ENCODE measurements at places on chromosomes 5 and 9.

- no peak for DNase-seq
Observed at GRCh38 chr5:170749911-170750431, 33.6 kb upstream of the GABRP start.

- DNase-seq, result peak; percentile 99
Observed at GRCh38 chr5:120604884-120605283, 140.8 kb downstream of the PRR16 start.

GRCh38 chr9:107794259-107794658, 304.7 kb upstream of the KLF4 start:
- no peak for DNase-seq

GRCh38 chr9:95023217-95024003, 294.1 kb downstream of the FANCC start:
- DNase-seq, result no peak

- DNase-seq, result no peak
Observed at GRCh38 chr5:40834391-40834848, 602 bp downstream of the RPL37 start.

- no peak for DNase-seq
Observed at GRCh38 chr9:106670418-106670817, 192.5 kb upstream of the ZNF462 start.

DNA sequence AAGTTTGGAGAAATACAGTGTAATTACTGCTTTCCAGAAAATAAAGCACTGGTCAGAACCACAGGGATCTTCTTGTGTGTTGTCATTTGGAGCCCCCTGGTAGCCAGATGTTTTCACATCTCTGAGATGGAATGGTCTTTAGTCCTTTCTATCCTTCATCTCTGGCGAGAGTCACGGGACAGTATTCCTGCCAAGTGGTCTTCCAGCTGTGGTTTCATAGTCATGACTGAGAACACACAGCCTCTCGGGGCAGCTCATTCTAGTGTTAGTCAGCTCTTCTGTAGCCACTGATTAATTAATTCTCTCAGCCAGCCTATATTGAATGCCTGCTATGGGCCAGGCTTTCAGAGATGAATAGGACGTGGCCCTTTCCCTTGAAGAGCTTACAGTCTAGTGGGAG, 34.1 kb downstream of the HMGXB3 start:
- no peak for DNase-seq

DNA sequence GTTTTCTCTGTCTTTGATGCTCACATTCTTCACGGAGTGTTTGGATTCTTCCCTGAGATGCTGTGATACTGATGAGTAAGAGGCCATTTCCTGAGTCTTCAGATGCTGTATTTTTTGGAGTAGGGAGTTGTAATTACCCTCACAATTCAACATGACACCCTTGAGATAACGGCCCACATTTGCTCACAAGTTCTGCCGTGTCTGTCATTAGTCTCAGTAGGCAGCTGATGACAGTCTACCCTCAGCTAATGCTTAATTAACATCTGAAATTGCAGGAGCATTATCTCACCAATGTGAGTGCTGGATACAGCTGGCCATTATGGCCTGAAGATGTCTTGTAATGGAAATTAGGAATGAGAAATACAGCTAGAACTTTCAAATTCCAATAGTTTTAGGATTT, 307.1 kb upstream of the ADCY2 start:
- no peak for DNase-seq

GRCh38 chr5:179900711-179901110, 7.0 kb downstream of the TBC1D9B start:
- DNase-seq, result no peak

- no peak for DNase-seq
Observed at GRCh38 chr5:109394806-109395205, 15.0 kb downstream of the PJA2 start.

DNA sequence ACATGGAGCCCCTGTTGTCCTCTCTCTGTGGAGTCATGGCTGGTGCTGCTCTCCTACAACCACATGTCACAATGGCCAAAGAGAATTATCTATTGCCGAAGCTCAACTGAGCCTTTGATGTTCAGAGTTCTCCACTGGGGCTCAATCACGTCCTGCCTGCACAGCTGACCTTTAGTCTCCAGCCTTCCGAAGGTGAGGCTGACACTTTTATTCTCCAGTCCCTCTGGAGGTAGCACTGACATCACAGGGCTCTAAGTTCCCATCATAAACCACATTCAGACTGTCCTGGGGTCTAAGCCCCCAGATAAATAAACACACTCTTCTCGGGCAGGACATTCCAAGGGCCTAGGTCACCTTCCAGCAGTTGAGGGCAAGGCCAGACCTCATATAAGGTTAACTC, 23.4 kb downstream of the ADCY2 start:
- DNase-seq, result no peak

DNA sequence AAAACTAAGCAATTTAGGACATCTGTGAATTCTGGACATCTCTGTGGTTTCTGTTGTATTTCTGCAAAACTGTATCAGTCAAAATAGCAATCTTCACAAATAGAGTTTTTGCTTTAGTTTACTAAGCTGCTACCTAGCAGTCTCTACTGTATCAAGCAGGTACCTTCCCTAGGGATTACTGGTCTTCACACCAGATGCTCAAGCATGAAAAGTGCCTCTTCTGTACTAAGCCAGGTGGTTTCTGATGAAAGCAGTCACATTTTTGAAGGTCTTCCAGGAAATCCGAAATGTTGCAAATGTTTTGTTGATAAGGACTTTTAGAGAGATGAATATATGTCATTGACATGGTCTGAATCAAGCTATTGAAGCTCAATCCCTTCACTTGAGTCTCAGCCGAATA, 540.0 kb downstream of the KCTD16 start:
- no peak for DNase-seq

DNA sequence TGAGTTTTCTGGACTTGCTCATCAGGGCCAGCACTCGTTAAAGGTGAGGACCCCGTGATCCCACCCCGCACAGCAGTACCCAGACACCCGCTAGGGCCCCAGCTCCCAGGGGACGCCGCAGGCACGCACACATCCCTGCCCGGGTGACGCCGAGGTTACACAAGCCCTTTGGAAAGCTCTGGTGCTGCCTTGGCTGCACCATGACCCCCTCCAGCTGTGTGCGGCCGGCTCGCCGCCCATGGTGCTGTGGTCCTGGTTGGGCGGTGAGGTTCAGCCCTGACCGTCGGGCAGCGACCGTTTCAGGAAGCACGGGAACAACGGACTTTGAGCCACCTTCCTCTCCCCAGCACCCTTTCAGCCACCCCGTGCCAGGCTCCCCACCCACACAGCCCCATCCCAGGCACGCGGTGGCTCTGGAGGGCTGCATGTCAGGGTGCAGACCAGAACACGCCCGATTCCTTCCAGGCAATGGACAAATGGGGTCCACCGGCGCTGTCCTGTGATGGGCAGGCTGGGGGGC, 7.5 kb upstream of the SLC12A7 start:
- no peak for DNase-seq

DNA sequence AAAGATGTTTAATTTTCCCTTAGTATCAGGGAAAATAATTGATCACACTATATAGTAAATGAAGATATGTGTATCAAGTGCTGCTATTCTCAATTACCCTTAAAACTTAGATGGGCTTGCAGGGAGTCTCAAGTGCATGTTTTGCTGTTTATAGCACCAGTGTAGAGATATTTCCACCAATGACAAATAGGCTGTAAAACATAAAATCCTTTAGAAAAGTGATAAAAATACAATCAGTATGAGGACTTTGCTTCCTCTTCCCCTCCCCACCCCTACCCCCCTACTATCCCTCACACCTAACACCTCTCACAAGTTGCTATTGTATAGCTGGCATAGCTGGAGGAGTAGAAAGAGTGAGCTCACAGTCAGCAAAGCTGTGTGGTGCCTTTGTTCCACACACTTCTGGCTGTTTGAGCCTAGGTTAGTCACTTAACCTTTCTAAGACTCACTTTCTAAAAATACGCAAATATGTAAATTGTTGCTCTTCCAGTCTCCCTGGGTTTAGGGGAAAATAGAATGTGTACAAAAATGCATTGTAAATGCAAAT, 93.1 kb downstream of the PDE4D start:
- DNase-seq, result no peak

DNA sequence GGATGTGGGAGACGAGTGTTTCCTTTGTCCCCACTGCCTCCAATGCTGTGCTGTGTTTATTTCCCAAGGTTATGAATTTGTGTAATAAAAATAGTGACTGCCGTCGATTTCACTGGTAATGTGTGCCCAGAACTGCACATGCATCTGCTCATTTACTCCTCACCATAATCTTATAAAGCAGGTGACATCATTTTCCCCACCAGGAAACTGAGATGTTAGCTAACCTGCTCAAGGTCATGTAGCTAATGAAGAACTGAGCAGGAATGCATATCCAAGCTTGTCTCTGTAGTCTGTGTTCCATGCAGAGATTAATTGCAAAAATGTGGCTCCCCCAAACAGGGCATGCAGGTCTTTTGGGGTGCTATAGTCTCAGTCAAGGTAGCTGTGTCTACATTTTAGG, 224.4 kb downstream of the TENT4A start:
- no peak for DNase-seq

- DNase-seq, result no peak
Observed at GRCh38 chr9:109186857-109187520, 19.9 kb upstream of the FRRS1L start.

- no peak for DNase-seq
Observed at GRCh38 chr5:126044111-126044668, 379.0 kb upstream of the GRAMD2B start.

- DNase-seq, result no peak
Observed at GRCh38 chr9:107983762-107984161, 494.2 kb upstream of the KLF4 start.

GRCh38 chr5:99070822-99071221, 142.0 kb upstream of the CHD1 start:
- no peak for DNase-seq

GRCh38 chr9:37001459-37001858, 32.6 kb downstream of the PAX5 start:
- DNase-seq, result no peak

DNA sequence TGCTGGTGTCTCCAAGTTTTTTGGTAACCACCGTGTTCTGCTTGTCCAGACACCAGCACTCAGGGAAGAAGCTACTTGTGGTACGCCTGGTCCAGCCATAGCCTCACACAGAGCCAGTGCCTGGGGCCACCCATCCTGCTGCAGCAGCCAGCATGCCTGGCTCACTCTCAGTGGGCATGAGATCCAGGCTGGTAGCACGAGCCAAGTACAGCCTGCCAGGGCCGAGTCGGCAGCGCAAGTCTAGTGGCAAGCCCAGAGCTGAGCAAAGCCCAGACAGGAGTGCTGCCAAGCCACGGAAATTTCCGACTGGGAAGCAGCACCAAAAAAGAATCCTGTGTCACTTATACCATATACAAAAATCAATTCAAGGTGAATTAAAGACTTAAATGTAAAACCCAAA, 36.3 kb upstream of the FBXL17 start:
- DNase-seq, result no peak

DNA sequence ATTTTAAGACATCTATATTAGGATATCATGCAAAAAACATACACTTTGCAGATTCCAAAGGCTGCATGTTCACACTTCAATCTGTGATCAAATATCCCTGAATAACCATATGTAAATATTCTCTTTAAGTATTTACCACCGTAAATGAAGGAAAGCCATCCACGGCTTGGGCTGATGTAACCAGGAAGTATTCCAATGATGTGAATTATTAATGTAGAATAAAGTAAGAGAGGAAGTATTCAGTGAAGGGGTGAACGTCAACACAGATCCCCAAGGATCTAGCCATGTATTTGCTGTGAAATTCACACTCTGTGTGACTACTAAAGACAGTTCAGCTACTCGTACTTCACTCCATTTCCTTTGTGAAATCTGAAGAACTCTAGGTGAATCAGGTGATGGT, 75.2 kb downstream of the CDH6 start:
- no peak for DNase-seq

DNA sequence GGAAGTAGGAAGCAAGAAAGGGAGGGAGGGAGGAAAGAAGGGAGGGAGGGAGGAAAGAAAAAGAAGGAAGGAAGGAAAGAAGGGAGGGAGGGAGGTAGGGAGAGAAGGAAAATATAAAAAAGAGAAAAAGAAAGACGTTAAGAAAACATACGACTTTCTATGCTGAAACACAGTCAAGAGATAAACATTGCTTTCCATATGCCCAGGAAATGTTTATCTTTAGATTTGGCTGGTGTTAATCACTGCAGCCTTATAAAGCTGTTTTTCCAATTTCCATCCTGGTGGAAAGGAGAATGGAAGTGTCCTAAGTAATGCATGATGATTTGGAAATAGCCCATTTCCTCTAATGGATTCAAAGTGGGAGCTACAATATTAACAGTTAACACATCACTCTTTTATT, 524.3 kb downstream of the MTRR start:
- DNase-seq, result no peak

- no peak for DNase-seq
Observed at GRCh38 chr5:6554812-6555211, 78.0 kb downstream of the NSUN2 start.

DNA sequence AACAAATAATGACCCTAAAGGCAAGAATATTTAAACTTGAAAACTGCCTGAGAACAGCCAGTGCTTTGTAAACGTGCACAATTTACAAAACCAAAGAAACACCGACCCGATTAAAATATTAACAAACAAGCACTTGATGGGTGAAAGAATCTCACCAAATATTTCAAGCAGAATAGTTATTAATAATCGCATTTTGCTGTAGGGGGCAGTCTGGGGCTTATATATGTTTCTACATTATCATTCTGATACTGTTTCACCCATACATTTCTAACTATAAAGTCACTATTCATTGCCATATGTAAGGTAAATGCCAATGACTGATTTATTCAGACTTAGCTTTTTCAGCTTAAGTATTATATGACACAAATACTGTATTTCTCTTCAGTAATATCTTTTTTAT, 37.7 kb downstream of the UBAP2 start:
- DNase-seq, result no peak

- no peak for DNase-seq
Observed at GRCh38 chr5:88688156-88688983, 194.6 kb downstream of the MEF2C start.

DNA sequence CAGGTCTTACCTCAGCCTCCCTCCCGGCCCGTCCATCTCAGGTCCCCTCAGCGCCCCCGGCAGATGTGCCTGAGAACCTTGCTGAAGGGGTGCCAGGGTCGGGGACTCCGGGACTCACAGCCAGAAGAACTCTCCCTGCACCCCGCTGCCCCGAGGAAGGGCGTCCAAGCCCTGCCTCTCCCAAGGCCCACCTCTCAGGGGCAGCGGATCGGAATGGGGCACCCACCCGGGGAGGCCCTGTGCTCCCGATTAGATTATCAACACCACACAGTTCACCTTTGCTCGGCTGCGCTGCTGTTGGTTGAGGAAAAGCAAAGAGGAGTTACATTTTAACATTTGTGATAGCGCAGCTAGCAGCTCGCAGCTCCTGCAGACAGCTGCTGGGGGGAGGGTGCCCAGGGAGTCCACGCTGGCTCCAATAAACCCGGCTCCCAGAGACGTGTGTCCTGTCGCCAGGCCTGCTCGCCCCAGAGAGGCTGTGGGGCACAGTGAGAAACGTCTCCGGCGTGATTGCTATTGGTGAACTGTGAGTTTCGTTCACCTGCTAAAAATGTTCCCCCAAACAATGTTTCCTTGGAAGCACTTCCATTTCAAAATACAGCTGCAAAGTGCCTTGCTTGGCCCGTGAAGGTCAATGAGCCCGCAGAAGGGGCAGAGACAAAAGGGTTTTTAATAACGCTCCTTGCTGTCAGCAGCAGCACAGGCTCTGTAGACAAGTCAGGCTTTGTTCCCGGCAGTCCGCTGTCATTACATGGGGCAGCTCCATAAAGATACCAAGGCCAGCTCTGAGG, 18.6 kb upstream of the SLC6A19 start:
- DNase-seq, result no peak

- peak; percentile 38 for DNase-seq
Observed at GRCh38 chr9:136093995-136094881, 851 bp downstream of the NACC2 start.

GRCh38 chr9:68819065-68819464, 114.0 kb downstream of the PIP5K1B start:
- DNase-seq, result no peak
